Stimulated activated CD4-positive, alpha-beta T cell treated with anti-CD3 and anti-CD28 coated beads, Interleukin-1b, Interleukin-23, amount 100 ng/mL, for 1 hour (primary cell): ENCODE measurements at places on chromosomes 4 and X.

- DNase-seq: no peak
Observed at GRCh38 chr4:5124876-5125275, 73.6 kb downstream of the STK32B start.

- DNase-seq: no peak
Observed at GRCh38 chr4:169385376-169385775, 114.6 kb upstream of the SH3RF1 start.

DNA sequence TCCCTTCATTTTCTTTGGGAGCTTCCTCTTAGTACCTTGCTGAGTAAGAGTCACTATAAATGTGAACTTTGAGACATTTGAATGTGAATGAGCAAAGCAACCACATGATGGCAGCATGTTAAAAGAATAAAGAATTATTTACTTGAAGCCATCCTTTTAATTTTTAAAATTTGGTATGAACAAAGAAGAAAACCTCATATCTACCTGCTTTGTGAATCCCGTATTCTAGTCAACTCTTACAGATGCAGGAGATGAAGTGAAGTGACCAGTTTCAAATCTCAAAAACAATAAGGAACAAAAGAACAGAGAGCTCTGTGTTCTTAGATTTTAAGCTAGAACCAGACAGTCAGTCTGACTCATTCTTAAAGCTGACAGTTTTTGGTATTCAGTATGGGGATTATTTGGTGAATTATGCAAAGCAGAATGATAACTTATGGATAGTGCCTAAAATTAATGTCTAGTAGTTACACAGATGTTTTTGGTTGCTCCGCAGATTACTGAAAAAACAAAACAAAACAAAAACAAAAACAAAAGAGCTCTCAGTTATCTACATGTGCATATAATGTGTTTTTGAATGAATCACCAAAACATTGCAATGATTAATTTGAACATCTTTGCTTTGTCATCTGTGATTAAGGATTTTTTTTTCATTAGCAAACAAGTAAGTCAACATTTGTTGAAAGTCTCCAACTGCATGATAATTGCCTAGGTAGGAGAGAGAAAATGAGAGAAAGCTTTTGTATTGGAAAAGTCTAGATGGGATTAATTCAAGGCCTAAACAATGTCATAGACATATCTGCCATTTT, 48.2 kb upstream of the H2AZ1 start:
- no peak for DNase-seq

DNA sequence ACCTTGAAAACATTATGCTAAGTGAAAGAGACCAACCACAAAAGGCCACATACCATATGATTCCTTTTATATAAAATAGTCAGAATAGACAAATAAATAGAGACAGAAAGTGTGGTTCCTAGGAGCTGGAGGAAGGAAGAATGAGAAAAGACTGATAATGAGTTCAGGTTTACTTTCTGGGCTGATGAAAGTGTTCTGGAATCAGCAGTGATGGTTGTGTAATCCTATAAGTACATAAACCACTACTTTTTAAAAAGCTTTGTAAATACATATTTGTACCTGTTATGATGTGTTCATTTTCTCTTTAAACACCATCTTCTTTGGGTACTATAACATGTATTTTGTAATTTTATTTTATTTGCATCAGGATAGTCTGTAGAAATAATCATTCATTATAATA, 20.6 kb downstream of the PIR start:
- no peak for DNase-seq

DNA sequence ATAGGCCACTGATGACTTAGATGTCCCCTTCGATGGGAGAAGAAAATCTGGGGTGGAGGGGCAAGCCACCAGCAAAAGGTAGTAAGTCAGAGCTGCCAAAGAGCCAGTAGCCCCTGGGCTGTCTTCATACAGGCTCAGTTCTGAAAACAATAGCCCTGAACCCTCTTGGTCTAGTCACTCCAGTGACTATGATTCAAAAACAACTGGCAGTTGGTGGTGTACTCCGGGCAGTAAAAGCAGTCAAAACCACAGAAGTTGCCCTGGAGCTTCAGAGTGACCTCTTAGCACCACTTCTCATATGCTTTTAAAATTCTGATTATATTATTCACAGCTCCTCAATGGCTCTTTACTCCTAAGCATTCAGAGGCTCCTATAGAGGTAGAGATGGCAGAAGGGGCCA, 164.3 kb upstream of the MAMLD1 start:
- no peak for DNase-seq

GRCh38 chrX:2451501-2452316, 49.1 kb downstream of the DHRSX start:
- DNase-seq: no peak

DNA sequence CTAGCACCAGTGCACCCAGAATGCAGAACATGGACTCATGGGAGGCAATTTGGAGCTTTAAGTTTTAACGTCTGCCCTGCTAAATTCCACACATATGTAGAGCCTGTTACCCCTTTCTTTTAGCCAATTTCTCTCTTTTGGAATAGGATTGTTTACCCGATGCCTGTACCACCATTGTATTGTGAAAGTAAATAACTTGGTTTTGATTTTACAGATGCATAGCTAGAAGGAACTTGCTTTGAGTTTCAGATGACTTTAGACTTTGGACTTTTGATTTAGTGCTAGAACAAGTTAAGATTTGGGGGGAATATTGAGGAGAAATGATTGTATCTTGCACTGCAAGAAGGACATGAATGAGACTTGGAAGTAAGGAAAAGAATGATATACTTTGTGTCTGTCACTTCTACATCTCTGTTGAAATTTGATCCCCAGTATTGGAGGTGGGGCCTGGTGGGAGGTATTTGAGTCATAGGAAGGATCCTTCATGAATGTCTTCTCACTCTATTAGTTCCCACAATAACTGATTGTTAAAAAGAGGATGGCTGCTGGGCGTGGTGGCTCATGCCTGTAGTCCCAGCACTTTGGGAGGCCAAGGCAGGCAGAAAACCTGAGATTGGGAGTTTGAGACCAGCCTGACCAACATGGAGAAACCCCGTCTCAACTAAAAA, 794.8 kb upstream of the LCORL start:
- DNase-seq: no peak

GRCh38 chr4:62871078-62871477, 1538.2 kb downstream of the TECRL start:
- DNase-seq: no peak

- no peak for DNase-seq
Observed at GRCh38 chrX:155923200-155923599, 42.1 kb downstream of the VAMP7 start.

- no peak for DNase-seq
Observed at GRCh38 chr4:154958621-154959358, 177.7 kb downstream of the RBM46 start.

DNA sequence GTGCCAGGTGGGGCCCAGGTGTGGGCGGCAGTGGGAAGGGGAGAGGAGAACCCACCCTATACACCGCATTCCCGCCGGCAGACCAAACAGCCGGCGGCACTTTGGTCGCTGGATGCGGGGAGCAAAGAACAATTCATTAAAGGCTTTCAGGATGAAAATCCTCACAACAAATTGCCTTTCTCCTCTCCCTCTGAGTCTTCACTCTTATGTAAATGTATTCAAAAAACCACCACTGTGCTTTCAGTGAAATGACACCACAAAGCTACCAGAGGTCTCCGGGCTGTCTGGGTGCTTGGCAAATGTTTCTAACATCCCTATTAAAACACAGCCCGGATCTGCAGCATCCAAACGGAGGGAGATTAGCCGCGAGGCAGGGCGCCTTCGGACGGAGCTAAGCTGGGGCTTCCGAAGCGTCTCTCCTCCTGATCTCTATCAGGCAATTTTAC, 171.8 kb upstream of the TBL1X start:
- DNase-seq: no peak

DNA sequence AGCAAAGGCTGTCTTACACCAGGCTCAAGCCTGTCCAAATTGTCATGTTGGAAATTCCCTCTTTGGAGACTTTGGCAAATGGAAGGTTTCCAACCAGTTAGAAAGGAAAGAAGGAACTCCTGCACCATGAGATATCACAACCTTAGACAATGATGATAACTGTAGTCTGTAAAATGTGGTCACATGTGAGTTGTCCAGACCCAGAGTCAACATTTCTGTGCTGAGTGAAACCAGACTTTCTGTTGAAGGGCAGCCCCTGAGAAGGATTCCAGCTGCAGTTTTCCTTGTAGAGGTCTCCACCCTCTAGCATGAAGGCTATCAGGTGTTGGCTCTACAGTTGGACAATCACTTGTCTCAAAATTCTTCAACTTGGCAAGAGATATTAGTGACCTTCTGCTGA, 82.4 kb downstream of the SOX3 start:
- DNase-seq: no peak

- DNase-seq: no peak
Observed at GRCh38 chr4:71906096-71906495, 122.2 kb upstream of the GC start.

GRCh38 chr4:138113819-138114400, 128.2 kb downstream of the SLC7A11 start:
- no peak for DNase-seq

- no peak for DNase-seq
Observed at GRCh38 chr4:11259837-11260236, 168.9 kb downstream of the HS3ST1 start.
